ENCODE measurements at places on chromosomes 12 and 14.

DNA sequence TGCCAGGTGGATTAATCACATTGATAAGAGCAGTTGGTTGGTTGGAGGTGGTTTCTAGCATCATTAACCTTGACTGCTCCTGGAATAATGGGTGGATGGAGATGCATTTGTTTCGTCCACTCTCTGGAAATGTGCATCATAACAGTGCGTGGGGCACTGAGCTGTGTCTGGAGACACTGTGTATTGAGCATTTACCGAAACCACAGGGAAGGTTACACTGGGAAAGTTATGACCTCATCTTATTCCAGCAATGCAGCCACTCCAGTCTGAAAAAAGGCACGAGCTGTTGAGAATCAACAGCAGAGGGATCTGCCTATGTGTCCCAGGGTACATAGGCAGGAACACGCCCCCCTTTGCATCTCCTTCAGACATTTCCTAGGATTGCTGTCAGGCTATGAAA lies 27.2 kb downstream of the RNFT2 start:
- DNase-seq, result no peak

DNA sequence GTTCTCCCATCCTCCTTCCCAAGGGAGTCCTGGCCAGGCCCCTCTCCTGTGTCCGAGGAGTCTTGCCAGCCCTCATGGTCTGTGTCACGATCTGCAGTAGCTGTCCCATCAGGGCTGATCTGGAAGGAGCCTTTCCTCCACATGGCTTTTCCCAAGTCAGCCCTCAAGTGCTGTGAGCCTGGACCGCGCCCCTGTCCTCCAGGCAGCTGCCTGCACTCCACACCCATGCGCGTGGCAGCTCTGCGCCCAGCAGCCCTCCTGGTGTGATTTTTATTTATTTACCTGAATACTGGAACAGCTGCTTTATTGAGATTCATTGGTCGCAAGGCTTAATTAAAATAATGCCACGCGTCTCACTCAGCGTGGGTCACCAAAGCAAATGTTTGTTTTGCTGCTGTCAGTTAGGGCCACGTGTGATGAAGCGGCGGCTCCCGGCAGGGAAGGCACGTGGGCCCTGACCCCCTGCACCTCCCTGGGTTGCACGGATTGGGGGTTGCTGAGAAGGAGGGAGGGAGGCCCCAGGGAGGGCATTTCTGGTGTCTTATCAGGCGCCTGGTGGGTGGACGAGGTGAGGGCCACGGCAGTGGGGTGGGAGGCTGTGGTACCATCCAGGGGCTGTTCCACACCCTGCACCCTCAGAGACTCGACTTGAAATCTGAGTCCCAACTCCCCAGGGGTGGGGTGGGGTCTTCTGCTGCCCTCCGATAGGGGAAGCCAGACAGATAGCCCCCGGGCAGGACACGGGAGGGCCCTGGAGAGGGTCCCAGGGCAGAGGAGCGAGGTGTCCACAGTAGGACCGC lies 206.3 kb upstream of the C14orf180 start:
- no peak for DNase-seq

DNA sequence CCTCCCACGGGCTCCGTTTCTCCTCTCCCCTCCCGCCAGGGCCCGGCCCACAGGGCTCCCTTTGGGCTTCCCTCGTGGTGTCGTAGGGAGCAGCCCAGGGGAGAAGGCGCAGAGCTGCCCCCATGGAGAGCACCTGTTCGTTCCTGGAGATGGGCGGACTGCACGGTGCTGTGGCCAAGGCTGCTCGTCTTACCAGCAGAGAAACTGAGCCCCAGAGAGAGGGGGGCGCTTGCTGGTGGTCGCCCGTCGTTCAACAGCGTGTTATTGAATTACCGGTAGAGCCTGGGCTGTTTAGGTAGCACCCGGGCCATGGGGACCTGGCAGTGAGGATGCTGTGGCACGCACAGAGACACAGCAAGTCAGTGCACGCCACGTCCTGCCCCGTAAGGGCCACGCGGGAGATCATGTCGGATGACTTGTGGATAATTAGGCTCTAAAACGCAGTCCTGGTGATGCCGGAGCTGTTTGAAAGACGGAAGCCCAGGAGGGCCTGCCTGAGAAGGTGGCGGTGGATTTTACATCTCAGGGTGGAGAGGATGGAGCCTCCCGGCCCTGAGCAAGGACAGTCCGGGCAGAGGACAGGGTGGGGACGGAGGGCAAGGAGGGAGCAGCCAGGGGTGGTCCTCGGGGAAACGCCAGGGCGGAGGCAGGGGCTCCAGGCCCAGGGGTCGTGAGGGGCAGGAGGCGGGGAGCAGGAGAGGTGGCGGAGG lies 134.4 kb downstream of the ADGRD1 start:
- no peak for DNase-seq

DNA sequence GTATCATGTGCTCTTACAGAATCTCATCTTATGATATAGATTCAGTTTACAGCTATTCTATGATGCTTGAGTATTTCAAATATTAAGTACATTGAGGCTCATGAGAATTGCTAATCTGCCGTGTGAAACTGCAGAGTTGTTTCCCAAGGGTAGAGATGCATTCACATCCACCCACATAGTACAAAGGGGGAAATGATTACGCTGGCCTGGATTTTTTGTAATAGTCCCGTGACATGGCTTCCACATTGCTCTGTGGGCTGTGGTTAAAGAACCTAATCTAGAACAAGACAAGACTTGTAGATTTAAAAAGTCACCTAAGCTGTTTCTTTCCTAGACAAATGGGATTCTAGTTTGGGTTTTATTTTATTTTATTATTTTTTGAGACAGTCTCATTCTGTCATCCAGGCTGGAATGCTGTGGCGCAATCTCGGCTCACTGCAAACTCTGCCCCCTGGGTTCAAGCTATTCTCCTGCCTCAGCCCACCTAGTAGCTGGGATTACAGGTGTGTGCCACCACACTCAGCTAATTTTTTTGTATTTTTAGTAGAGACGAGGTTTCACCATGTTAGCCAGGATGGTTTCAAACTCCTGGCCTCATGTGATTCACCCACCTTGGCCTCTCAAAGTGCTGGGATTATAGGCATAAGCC lies 13.0 kb upstream of the RIOX1 start:
- no peak for DNase-seq

- DNase-seq, result no peak
These were observed 225.7 kb downstream of the TMTC2 start for GRCh38 chr12:82912406-82912805.

GRCh38 chr14:99159341-99160340 lies 112.4 kb downstream of the BCL11B start:
- DNase-seq, result no peak

GRCh38 chr14:24206260-24207103 lies 986 bp downstream of the TSSK4 start:
- no peak for DNase-seq

DNA sequence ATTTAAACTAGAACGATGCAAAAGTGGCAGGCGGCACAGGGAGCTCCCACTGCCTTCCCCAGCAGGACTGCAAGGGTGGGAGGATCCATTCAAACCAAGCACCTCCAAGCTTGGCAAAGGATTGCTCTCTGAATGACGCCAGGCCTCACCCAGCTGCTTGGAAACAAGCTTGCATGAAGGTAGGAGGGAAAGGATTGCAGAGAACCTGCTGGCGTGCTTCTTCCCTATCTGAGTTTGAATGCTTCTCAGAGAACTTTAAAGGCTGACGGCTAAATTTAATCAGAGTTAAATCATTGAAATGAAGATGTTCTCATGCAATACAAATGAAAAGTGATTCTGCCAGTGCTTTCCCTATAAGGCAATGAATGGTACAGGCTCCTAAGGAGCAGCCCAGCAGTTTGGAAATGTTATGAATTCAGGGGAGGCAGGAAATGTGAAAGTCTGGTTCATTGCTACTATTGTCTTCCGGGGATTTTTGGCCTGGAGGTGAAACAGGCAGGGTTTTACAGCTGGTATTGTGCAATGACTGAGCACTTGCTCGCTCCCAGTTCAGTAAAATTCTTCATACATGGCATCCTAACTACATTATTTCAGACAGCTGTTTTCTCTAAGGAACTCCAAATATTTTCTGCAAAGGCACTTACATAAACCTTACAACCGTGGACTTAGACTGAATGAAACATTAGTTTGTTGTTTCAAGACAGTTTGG lies 31.9 kb upstream of the DUSP6 start:
- DNase-seq, result no peak

DNA sequence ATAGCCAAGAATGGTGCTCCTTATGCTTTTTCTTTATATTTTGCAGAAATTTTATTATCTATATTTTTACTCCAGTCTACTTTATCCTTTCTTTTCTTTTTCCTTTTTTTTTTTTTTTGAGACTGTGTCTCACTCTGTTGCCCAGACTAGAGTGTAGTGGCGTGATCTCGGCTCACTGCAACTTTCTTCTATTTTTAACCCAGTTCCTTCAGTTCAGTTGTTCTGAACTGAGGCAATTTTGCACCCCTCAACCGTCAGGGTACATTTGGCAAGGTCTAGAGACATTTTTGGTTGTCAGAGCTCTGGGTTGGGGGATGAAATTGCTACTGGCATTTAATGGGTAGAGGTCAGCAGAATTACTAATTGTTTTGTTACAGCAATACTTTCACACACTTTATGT lies 75.7 kb downstream of the DIP2B start:
- DNase-seq, result no peak

DNA sequence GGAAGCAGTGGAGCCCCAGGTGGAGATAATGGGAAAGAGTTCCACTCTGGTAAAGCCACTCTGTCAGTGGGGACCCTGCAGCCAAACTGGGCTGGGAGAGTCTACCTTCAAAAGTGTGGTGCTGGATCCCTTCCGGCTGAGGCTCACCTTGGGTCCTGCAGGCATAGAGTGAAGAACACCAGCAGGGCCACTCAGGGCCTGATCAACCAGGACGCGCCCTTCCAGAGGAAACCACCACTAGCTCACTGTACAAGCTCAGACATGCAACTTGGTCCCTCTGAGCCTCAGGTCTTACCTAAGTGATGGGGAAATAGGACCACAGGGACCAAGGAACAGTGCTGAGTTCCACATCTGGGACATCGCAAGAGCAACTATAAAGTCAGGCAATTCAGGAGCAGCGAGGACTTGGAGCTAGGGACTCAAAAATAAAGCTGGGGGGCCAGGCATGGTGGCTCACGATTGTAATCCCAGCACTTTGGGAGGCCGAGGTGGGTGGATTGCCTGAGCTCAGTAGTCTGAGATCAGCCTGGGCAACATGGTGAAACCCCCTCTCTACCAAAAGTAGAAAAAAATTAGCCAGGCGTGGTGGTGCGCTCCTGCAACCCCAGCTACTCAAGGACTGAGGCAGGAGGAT lies 5.9 kb upstream of the PRPH start:
- no peak for DNase-seq

DNA sequence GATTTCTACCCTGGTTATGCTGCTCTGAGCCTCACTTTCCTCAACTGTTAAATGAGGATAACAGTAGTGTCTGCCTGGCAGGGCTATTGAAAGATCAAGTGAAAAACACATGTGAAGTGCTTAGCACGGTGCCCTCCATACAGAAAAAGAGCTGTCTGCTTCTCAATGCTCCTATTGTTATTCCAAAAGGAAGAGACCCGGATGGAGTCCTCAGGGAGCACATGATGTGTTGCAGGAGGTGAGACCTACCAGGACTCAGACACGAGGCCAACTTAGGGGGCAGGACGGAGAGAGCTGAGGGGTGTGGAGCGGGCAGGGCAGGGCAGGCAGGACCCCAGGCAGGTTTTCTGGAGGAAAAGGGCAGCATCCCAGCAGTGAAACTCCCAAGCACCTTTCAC lies 8.9 kb downstream of the FAIM2 start:
- DNase-seq, result no peak

- DNase-seq, result no peak
These were observed 4.8 kb upstream of the AQP5 start for GRCh38 chr12:49956663-49957569.

DNA sequence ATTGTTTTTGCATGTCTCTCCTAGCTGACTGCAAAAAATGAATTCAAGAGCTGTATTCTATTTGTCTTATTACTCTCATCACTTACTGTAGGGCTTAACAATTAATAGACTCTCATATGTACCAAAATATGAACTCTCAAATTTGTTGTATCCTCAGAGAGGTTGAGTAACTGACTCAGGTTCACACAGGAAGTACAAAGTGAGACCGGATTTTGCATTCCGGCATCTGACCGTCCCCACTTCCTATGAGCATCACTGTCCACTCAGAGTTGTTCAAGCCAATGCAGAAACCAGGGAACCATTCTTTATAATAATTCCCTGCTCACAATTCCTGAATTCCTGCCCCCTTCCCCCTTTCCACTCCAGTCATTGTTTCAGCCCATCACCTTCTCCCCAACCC lies 113.3 kb upstream of the AMIGO2 start:
- no peak for DNase-seq

GRCh38 chr12:109433618-109434017 lies 43.5 kb downstream of the KCTD10 start:
- no peak for DNase-seq

GRCh38 chr12:122003651-122004611 lies 17.8 kb upstream of the BCL7A start:
- DNase-seq, result no peak

Data from stimulated activated CD4-positive, alpha-beta T cell treated with anti-CD3 and anti-CD28 coated beads, TNF-alpha, amount 100 ng/mL, for 4 hours (primary cell).